ENCODE measurements at places on chromosomes 5 and 9.

DNA sequence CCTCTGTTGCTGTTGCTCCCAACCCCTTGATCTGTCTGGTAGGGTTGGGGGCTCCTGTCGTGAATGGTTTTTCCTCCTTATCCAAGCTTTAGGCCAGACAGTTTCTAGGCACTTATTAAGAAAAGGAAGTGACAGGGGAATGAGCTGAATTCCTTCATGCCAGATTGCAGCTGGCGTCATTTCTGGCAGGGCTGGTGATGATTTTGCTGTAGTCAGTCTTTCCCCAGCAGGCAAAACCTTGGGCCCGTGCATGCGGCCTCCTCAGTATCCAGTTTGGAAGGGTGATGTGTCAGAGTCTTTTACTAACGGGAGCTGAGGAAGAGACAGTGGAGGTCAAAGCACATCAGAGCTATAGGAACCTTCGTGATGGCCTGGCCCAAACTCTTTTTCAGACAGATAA, 58.8 kb downstream of the COL27A1 start:
- no peak for DNase-seq

DNA sequence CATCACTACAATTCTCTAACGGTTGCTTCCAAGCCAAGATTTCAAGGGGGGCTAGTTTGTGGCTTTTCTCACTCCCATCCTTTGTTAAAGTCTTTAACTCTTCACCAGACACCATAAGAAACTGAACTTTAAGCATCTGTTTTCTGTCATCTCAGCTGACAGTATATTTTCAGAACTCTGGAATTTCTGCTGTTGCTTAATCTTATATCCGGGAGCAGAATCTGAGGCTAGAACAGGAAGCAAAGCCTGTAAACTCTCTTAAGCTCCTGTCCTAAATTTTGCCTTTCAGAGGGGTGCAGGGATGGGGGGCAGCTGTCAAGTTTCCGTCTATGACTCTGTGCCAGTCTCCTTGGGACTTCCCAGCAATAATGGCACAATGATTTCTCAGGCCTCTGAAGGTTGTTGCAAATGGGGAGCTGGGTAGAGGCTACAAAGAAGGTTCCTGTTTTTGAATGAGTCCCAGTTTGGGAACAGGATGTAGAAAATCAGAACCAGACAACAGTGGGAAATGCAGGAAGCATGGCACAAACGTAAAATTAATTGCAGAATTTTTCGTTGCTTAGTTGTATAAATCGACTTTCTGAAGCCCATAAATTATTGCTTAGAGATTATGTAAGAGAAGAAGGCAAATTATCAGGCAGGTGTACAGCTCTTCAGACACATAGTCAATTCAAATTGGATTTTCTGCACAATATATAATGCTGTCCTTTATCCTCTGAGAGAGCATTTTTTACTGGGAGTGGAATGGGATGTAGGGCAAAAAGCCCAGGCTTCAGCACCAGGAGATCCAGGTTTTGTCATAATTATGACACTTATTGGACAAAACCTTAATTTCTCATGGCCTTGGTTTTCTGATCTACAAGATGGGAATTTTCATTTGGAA, 430.9 kb downstream of the DMAC1 start:
- no peak for DNase-seq

DNA sequence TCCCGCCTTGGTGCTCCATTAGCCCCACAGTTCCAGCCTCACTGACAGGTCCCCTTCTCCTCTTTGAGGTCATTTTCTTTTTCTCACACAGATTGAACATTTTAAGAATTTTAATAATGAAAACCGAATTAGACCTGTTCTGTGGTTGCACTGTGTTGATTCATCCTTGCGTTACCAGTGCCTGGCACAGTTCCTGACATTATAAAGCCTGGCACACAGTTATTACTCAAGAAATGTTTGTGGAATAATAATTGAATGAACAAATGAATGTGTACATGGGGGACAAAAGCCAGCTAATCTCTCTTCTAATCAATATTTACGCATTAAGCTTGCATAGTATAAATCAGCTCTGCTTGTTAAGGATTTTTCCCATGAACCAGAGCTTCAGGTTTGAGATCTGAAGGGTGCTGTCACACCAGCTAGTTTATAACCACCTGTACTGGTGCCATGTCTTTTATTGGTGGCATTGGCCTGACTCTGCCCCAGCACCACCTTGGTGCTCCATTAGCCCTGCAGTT, 80.0 kb downstream of the SV2C start:
- no peak for DNase-seq

- no peak for DNase-seq
These were observed 38.9 kb downstream of the COL5A1 start for GRCh38 chr9:134680393-134681060.

- DNase-seq = peak; percentile 42
These were observed 149.5 kb downstream of the C9orf152 start for GRCh38 chr9:110058304-110058953.
